ENCODE measurements at places on chromosomes 5 and 9. TPM values are rescaled to one million over a fixed set of nuclear protein-coding genes. Genes with fewer than 3 reads are reported as not detected.

GRCh38 chr5:99105216-99105615, 176.4 kb upstream of the CHD1 start:
- no peaks in the 10 kb centered on the region for H3K27me3 ChIP-seq
- no peaks in the 10 kb centered on the region for H3K36me3 ChIP-seq
- no peaks in the 10 kb centered on the region for H3K4me1 ChIP-seq
- no peak overlapping the region for H3K4me3 ChIP-seq

GRCh38 chr5:127757576-127757975, 54.4 kb downstream of the CCDC192 start:
- H3K4me3 ChIP-seq, result no peak overlapping the region
- H3K27ac ChIP-seq, result no peak overlapping the region
- H3K4me1 ChIP-seq, result peaks cover 14% of the 10 kb centered on the region
- peak; percentile 51 for DNase-seq
- no peaks in the 10 kb centered on the region for H3K36me3 ChIP-seq
- H3K27me3 ChIP-seq, result no peaks in the 10 kb centered on the region

DNA sequence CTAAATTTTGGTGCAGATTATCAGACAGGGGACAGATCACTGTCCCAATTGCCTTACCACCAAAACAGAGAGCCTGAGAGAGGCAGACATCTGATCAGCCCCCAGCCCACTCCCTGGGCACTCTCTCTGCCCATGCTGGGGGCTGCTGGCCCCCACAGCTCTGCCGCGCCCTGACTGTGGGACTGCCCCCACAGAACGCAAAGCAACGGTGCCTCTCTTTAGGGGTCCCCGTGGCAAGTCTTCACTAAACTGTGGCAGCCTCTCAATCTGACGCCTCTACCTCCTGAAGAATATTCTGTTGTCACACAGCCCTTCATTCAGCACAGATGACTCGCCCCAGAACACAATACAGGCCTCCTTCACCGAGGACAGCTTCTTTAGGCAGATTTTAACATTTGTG, 197.4 kb downstream of the ERCC6L2 start:
- H3K36me3 ChIP-seq, result no peaks in the 10 kb centered on the region
- H3K27ac ChIP-seq, result no peak overlapping the region
- H3K4me3 ChIP-seq, result no peak overlapping the region
- no peaks in the 10 kb centered on the region for H3K27me3 ChIP-seq

- H3K36me3 ChIP-seq, result no peaks in the 10 kb centered on the region
- no peaks in the 10 kb centered on the region for H3K4me1 ChIP-seq
- no peak overlapping the region for H3K27ac ChIP-seq
- no peak for DNase-seq
- H3K4me3 ChIP-seq, result no peak overlapping the region
These were observed 64.4 kb downstream of the GLIS3 start for GRCh38 chr9:4235420-4235819.

DNA sequence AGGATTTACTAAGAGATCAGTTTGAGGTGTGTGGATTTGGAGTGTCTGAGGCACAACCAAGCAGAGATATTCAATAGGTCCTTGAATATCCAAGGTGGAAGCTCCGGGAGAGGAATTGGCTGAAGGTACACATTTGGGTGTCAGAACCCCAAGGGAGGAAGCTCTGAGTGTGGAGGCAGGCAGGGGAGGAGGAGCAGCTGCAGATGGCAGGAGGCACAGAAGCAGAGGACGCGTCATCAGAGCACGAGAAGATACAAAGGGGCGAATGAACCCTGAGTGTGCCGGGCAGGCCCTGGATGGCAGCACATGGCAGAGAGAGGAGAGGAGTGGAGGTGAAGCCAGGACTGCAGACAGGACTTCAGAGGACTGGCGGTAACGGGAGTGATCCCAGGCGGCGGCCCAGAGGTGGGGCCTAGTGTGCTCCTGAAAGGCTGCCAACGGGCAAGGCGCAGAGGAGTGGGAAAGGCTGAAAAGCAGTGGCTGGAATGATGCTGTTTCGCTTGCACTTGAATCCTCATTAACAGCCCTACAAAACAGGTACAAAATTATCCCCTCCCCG, 179.8 kb downstream of the FANCC start:
- H3K4me3 ChIP-seq, result no peak overlapping the region
- H3K4me1 ChIP-seq, result no peaks in the 10 kb centered on the region

DNA sequence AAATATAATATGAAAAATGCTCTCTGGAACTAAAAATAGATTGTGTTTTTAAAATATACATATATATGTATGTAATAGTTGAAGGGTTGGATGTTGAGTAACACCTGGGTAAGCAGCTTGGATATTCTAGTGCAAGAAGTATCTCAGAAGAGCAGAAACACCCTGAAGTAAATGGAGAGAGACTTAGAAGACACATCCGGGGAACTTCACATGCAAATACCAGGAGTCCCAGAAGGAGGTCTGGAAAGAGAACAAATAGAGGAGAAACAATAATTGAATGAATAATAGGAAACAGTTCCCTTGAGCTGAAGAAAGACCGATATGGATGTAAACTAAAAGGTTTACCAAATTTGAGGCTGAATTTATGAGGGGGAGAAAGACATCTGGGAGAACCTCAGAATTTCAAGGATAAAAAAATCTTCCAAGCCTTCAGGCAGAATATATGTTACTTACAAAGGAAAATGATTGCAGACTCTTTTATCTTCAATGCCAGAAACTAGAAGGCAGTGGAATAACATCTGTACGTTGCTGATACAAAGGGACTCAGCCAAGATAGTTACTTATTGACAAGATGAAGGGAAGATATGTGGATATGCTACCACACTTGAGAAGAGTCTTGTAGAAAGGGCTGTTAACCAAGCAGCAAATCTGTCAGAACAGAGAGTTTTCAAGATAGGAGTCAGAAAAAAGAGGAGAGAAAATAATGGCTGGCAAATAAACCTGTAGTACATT, 42.7 kb downstream of the HSDL2 start:
- peaks cover 18% of the 10 kb centered on the region for H3K36me3 ChIP-seq
- no peaks in the 10 kb centered on the region for H3K4me1 ChIP-seq
- no peaks in the 10 kb centered on the region for H3K27me3 ChIP-seq
- no peak overlapping the region for H3K4me3 ChIP-seq
- no peak overlapping the region for H3K27ac ChIP-seq

DNA sequence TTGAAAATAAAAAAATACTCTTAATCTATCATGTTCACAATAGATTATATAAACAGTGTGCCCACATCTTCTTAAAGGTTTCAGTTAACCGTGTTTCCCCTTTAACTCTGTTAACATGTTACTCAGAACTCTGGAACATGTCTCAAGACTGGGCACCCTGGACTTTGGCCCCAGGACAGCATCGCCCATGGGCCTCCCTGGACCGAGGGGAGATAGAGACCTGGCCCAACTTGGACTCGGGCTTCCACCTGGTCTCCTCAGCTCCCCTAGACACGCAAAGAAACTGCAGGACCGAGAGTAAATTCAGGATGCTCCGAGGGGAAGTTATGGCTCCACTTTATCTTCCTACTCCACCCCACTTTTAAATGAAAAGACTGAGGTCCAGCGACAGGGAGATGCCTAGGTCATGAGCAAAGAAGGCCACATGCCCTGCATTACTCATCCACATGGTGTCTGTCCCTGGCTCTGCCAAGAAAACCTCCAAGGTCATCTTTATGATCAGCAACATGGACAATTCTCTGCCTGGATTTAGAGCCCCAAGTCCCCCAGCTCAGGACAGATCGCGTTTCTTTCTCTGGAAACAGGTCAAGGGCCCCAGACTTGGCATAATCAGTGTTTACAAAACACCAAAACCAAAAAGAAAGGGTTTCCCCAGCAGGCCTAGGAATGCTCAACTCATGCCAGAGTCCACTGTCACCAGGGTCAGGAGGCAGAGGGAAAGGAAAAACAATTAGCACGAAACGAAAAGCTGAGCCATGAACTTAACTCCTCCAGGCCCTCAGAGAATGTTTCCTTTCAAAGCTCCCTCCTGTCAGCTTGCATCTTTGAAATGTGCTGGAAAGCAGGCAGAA, 17.4 kb downstream of the GPX3 start:
- H3K4me3 ChIP-seq, result no peak overlapping the region
- peak overlapping the region; percentile 84 for H3K27ac ChIP-seq
- DNase-seq, result peak; percentile 85
- H3K27me3 ChIP-seq, result no peaks in the 10 kb centered on the region
- H3K36me3 ChIP-seq, result no peaks in the 10 kb centered on the region
- H3K4me1 ChIP-seq, result peaks cover 23% of the 10 kb centered on the region

GRCh38 chr9:21477466-21477865, 4.6 kb downstream of the IFNE start:
- H3K4me1 ChIP-seq, result no peaks in the 10 kb centered on the region
- no peaks in the 10 kb centered on the region for H3K27me3 ChIP-seq
- no peak for DNase-seq
- H3K27ac ChIP-seq, result no peak overlapping the region

DNA sequence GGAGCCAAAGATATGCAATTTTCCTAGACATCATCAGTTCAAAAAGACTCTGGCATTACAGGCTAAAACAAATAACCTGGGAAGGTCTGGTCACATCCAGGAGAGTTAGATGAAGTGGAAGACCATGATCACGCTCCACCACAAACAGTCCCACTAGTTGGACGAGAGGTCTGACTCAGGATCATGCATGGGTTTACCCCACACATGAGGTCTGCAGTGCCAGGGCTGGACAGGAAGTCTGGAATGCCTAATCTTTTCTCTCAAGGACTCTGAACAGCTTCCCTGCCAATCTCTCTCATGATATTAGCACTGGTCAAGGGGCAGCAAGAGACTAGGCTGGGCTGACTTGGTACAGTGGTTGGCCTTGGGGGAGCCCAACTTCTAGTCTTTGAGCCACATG, 7.1 kb downstream of the PRUNE2 start:
- H3K4me1 ChIP-seq, result no peaks in the 10 kb centered on the region
- H3K27me3 ChIP-seq, result no peaks in the 10 kb centered on the region
- no peaks in the 10 kb centered on the region for H3K36me3 ChIP-seq
- DNase-seq, result no peak

DNA sequence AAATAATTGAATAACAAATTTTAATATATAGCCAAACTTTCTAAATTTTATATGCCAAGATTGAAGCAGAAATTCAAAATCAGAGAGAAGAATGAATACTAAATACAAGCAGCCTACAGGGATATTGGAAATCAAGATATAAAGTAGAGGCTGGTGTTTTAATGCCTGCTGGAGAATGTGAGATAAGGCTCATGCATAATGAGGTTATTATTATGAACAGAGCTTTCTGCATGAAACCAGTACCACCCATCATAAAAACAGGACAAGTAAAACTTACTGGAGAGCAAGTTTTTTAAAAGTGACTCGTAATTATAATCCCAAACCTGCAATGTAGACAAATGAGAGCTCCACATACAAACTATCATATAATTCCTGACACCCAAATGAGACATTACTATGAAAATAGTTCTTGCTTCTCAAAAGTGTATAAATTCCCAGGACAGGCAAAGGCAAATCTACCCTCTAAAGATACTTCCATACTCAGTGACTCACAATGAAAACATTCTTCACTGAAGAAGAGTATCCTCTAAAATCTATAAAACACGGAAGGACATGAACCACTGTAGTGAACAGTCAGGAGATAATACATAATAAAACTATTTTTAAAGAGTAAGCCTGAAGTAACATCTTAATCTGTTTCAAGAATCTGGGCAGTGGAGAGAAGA, 532.0 kb upstream of the GRAMD2B start:
- no peak overlapping the region for H3K4me3 ChIP-seq
- no peak overlapping the region for H3K27ac ChIP-seq
- no peaks in the 10 kb centered on the region for H3K36me3 ChIP-seq
- no peaks in the 10 kb centered on the region for H3K4me1 ChIP-seq
- no peaks in the 10 kb centered on the region for H3K27me3 ChIP-seq
- DNase-seq, result no peak

GRCh38 chr9:3842839-3843238, 317.0 kb upstream of the RFX3 start:
- H3K4me3 ChIP-seq, result no peak overlapping the region
- H3K27me3 ChIP-seq, result no peaks in the 10 kb centered on the region
- H3K36me3 ChIP-seq, result no peaks in the 10 kb centered on the region
- no peak for DNase-seq
- no peak overlapping the region for H3K27ac ChIP-seq

- H3K36me3 ChIP-seq, result no peaks in the 10 kb centered on the region
- no peak for DNase-seq
- H3K4me1 ChIP-seq, result no peaks in the 10 kb centered on the region
- no peak overlapping the region for H3K4me3 ChIP-seq
- H3K27ac ChIP-seq, result no peak overlapping the region
These were observed 337.5 kb downstream of the CDH9 start for GRCh38 chr5:26700759-26701384.

DNA sequence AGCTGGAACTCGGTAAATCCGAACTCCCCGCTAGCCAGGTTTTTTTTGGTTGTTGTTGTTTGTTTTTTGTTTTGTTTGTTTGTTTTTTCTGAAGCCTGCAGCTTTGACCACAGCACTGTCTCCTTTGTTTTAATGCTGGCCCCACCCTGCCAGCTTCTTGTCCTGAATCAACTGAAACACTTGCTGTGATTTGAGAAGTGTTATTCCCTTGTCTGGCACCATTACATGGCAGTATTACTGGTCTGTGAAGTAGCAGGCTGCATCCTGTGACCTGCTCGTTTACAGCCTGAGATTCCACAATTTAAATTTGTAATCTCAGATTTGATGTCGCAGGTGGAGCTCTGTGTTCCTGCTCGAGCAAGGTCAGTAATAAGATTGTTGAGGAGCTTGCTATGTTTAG, 1.4 kb upstream of the SLC36A2 start:
- H3K4me3 ChIP-seq, result no peak overlapping the region
- no peaks in the 10 kb centered on the region for H3K4me1 ChIP-seq
- no peak overlapping the region for H3K27ac ChIP-seq

- H3K27ac ChIP-seq, result no peak overlapping the region
- peaks cover 4% of the 10 kb centered on the region for H3K4me1 ChIP-seq
- peaks cover 7% of the 10 kb centered on the region for H3K27me3 ChIP-seq
- H3K4me3 ChIP-seq, result no peak overlapping the region
These were observed 4.4 kb upstream of the CEP72 start for GRCh38 chr5:607541-608428.

IL9 gene
- not detected for polyA plus RNA-seq

ST6GALNAC6 gene
- 40.0 TPM for polyA plus RNA-seq

THG1L gene
- polyA plus RNA-seq, result 26.4 TPM

RFESD gene
- polyA plus RNA-seq, result 1.9 TPM

RECK gene
- polyA plus RNA-seq, result 5.8 TPM

PLAC8L1 gene
- polyA plus RNA-seq, result 1.2 TPM

PCDHB3 gene
- polyA plus RNA-seq, result 1.4 TPM
